ENCODE measurements at places on chromosomes 3 and 15.
A peak's percentile ranks its signal among the peaks of the same experiment; 100 is the strongest.

GRCh38 chr15:67548862-67549651, 6.6 kb downstream of the MAP2K5 start:
- peak; percentile 67 for DNase-seq

DNA sequence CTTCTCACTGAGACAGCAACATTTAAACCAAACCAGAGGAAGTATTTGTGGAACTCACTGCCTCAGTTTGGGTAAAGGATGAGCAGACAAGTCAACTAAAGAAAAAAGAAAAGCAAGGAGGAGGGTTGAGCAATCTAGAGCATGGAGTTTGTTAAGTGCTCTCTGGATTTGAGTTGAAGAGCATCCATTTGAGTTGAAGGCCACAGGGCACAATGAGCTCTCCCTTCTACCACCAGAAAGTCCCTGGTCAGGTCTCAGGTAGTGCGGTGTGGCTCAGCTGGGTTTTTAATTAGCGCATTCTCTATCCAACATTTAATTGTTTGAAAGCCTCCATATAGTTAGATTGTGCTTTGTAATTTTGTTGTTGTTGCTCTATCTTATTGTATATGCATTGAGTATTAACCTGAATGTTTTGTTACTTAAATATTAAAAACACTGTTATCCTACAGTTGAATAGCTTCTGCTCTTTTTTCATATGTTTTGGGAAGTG, 23.3 kb downstream of the CLDN18 start:
- no peak for DNase-seq

DNA sequence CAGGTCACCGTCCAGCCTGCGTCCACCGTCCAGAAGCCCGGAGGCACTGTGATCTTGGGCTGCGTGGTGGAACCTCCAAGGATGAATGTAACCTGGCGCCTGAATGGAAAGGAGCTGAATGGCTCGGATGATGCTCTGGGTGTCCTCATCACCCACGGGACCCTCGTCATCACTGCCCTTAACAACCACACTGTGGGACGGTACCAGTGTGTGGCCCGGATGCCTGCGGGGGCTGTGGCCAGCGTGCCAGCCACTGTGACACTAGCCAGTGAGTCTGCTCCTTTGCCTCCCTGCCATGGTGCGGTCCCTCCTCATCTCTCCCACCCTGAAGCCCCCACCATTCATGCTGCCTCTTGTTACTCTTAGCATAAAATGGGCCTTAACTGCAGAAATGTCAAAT, 39.2 kb downstream of the BOC start:
- DNase-seq = no peak

DNA sequence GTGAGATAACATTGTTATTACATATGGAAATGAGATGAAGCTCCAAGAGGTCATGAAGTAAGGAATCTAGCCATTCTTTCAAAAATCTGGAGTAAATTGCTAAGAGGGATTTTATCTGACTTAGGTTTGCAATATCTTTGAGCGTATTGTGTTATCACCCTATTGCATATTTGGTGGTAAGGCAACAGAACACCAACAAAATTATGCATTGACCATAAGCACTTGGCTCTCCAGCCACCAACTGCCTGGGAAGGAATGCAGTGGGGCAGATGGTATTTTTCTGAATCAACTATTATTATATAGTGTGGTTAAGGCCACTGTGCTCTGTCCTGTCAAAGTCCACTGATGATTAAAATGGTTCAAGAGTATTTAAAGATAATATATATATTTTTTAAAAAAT, 287.9 kb upstream of the SEMA6D start:
- DNase-seq = no peak

GRCh38 chr3:30258426-30259392, 347.7 kb upstream of the TGFBR2 start:
- no peak for DNase-seq

DNA sequence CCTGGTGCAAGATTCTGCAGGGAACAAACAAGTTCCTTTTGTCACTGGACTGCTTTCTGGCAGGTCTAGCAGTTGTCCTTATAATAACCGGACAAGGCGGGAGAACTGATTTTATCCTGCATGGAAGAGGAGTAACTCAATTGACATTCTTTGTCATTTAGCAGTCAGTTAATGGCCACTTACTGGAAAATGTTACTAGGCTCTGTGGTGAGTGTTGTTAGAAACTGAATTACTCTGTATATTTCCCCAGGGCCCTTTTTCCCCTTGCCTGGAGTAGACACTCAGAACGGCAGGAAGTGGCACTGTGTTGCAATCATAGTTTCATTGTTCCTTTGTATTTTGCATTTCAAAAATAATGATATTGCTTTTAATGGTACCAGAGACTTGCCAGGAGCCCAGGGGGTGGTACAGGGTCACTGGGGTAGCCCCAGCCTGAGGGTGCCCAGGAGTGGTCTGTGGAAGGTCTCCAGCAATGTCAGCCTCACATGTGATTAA, 318.6 kb upstream of the LRRFIP2 start:
- DNase-seq = no peak

GRCh38 chr3:157520485-157521150, 17.4 kb upstream of the VEPH1 start:
- no peak for DNase-seq

GRCh38 chr15:43107751-43108150, 1.9 kb upstream of the UBR1 start:
- no peak for DNase-seq

GRCh38 chr3:2927259-2927658, 182.9 kb downstream of the IL5RA start:
- no peak for DNase-seq

DNA sequence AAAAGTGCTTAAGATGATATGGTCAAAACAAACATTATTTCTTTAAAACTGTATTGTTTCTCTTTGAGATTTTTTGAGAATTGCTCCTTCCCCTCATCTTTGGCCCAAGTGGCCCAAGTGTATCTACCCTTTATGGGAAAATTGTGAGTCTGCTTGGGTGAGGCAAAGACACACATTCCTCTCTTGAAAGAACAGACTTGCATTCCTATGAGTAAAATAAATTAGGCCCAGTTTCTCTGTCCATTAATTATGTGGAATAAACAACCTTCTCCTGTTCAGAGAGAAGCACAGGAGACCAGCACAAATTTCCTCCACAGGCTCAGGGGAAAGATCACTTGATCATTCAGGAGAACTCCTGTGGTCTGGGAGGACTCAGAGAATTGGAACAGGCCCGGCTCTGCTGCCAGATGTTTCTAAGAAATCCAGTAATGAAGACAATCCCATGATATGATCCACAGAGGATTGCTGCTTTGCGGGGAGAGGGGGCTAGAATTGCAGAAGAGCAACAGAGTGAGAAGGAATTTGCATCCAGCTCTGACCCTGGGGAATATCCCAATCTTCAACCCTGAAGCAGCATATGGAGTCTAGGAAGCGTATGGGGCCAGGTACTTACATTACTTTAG, 53.8 kb upstream of the BOC start:
- DNase-seq = no peak

- no peak for DNase-seq
These were observed 9.5 kb downstream of the CLDN18 start for GRCh38 chr3:138019281-138020069.

- DNase-seq = peak; percentile 39
These were observed 25.9 kb downstream of the ACP3 start for GRCh38 chr3:132343018-132343612.

- no peak for DNase-seq
These were observed 123.8 kb downstream of the B3GALNT1 start for GRCh38 chr3:160981217-160981938.

DNA sequence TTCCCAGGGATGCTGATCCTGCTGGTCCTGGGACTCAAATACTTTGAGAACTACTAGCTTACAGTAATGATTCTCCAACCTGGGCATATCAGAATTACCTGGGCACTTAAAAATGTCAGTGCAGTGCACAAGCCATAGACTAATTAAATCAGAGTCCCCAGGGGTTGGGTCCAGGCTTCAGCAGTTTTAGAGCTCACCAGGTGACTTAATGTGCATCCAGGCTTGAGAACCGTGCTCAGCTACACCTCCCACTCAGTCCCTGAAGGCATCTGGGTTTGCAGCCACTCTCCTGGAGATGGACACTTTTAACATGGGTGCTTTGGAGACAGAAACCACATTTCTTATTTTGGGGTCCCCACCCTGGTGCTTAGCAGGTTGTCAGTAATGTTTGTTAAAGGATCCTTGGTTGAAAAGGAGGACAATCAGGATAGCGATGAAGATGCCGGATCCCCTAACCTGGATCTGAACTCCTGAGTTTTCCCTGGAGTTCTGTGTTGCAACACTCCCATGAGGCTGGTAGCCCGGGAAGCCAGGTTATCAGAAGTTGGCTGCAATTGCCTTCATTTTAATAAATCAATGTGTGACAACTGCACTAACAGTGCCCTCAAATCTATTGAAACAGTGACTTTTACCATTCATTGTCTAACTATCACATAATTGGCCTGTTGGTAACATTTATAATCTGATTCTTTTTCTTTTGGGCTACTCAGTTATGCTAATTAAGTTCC, 48.1 kb downstream of the BFSP2 start:
- DNase-seq = no peak

- DNase-seq = no peak
These were observed 23.0 kb upstream of the TOP2B start for GRCh38 chr3:25687742-25688141.
